ENCODE measurements at places on chromosomes 13 and 19. TPM values are rescaled to one million over a fixed set of nuclear protein-coding genes. Genes with fewer than 3 reads are reported as not detected.
A peak's percentile ranks its signal among the peaks of the same experiment; 100 is the strongest.

GRCh38 chr13:27183561-27184147 is 12.0 kb upstream of the USP12 start:
- no peaks in the 10 kb centered on the region for H3K36me3 ChIP-seq
- no peak overlapping the region for H3K4me3 ChIP-seq

DNA sequence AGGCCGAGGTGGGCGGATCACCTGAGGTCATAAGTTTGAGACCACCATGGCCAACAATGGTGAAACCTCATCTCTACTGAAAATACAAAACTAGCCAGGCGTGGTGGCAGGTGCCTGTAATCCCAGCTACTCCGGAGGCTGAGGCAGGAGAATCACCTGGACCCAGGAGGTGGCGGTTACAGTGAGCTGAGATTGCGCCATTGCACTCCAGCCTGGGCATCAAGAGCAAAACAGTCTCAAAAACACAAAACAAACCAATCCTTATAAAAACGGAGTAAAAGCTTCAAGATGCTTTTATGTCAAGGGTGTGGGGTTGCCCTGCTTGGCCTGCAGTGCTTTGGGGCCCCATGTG is 7.2 kb downstream of the ACP4 start:
- no peak for DNase-seq
- no peak overlapping the region for H3K27ac ChIP-seq
- peaks cover 26% of the 10 kb centered on the region for H3K36me3 ChIP-seq
- no peaks in the 10 kb centered on the region for H3K4me1 ChIP-seq
- no peak overlapping the region for H3K4me3 ChIP-seq
- no peaks in the 10 kb centered on the region for H3K27me3 ChIP-seq

- DNase-seq = no peak
- H3K36me3 ChIP-seq = no peaks in the 10 kb centered on the region
- no peaks in the 10 kb centered on the region for H3K27me3 ChIP-seq
- no peak overlapping the region for H3K27ac ChIP-seq
- no peak overlapping the region for H3K4me3 ChIP-seq
Measured at GRCh38 chr13:93372856-93373255, 146.2 kb downstream of the GPC6 start.

DNA sequence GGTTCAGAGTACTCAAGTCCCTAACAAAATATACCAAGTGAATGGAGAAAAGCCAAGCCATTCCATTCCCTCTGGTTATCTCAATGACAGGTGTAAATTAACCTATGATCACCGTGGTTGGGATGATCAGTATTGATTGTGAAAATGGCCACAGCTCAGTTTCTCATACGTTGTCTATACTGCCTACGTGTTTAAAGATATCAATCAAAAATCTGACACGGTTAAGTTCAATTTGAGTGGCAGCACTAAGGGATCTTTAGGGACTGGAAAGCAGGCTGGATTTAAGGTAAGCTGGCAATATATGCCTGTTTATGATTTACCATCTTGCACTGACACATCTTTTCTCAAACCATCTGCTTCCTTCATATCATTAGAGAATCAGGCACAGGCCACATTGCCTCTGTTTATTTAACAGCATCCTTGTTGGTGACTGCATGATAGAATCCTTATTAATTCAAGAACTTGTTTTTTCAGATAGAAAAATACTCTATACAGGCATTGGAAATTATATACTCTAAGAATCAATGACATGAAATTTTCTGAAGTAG is 907.9 kb downstream of the PCDH9 start:
- no peak overlapping the region for H3K4me3 ChIP-seq
- no peaks in the 10 kb centered on the region for H3K4me1 ChIP-seq
- H3K27ac ChIP-seq = no peak overlapping the region
- DNase-seq = no peak
- no peaks in the 10 kb centered on the region for H3K27me3 ChIP-seq

DNA sequence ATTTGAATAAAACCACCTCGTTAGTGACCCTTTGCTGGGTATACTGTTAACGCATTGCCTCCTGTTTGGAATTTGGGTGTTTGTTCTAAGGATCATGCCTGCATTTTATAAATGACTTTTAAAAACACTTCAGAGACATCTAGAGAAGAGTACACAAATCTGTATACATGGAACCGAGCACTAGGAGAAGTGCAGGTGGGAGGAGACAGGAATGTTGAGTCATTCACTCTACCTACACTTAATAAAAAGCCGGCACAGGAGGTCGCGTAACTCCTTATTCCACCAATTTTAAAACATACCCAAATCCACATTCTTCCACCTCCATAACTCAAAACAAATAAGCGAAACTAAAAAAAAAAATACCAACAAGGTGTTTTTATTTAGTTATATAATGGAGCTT is 48.6 kb downstream of the FGF9 start:
- no peaks in the 10 kb centered on the region for H3K27me3 ChIP-seq
- no peaks in the 10 kb centered on the region for H3K36me3 ChIP-seq
- no peaks in the 10 kb centered on the region for H3K4me1 ChIP-seq
- no peak overlapping the region for H3K27ac ChIP-seq
- no peak overlapping the region for H3K4me3 ChIP-seq

DNA sequence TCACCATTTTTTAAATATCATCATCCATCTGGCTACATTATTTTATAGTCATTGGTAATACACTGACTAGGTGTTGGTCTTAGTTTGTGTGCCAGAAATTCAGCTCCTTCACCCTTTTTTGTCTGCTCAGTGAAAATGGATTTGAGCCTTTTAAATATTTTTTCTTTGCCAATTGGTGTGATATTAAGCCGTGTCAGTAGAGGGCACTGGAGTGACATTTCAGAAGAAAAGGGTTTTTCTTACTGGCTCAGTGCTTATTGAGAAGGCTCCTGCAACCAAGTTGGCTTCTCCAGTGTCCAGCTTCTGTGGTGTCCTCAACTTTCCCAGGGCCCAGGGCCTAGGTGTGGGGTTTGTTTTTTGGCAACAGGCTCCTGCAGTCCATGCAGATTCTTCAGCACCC is 546.6 kb downstream of the DACH1 start:
- no peaks in the 10 kb centered on the region for H3K36me3 ChIP-seq
- H3K27ac ChIP-seq = no peak overlapping the region
- H3K4me3 ChIP-seq = no peak overlapping the region

GRCh38 chr19:33176670-33177416 is 17.3 kb upstream of the LRP3 start:
- H3K4me3 ChIP-seq = peak overlapping the region; percentile 85
- peaks cover 39% of the 10 kb centered on the region for H3K4me1 ChIP-seq
- peak; percentile 93 for DNase-seq
- peak overlapping the region; percentile 86 for H3K27ac ChIP-seq
- H3K36me3 ChIP-seq = no peaks in the 10 kb centered on the region
- H3K27me3 ChIP-seq = no peaks in the 10 kb centered on the region

DNA sequence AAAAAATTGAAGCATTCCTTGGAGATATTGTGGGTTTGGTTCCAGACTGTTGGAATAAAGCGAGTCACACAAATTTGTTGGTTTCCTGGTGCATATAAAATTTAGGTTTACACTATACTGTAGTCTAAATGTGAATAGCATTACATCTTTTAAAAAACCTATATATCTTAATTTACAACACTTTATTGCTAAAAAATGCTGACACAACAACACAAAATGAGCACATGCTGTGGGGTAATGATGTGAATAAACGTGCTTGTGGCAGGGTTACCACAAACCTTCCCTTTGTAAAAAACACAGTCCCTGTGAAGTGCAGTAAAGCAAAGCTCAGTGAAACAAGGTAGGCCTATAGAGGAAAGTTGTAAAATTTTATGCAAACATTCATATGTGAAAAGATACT is 27.7 kb downstream of the MPHOSPH8 start:
- no peak for DNase-seq
- H3K4me3 ChIP-seq = no peak overlapping the region
- H3K36me3 ChIP-seq = peaks cover 61% of the 10 kb centered on the region
- no peaks in the 10 kb centered on the region for H3K27me3 ChIP-seq
- H3K4me1 ChIP-seq = no peaks in the 10 kb centered on the region

GRCh38 chr19:15265214-15265849 is 33.1 kb upstream of the EPHX3 start:
- H3K4me3 ChIP-seq = no peak overlapping the region
- DNase-seq = no peak
- no peaks in the 10 kb centered on the region for H3K27me3 ChIP-seq
- peaks cover 86% of the 10 kb centered on the region for H3K36me3 ChIP-seq
- no peak overlapping the region for H3K27ac ChIP-seq
- no peaks in the 10 kb centered on the region for H3K4me1 ChIP-seq

GRCh38 chr19:5681391-5682106 is 722 bp downstream of the HSD11B1L start:
- peaks cover 2% of the 10 kb centered on the region for H3K36me3 ChIP-seq
- no peak for DNase-seq
- peak overlapping the region; percentile 6 for H3K4me3 ChIP-seq
- H3K27ac ChIP-seq = no peak overlapping the region

DNA sequence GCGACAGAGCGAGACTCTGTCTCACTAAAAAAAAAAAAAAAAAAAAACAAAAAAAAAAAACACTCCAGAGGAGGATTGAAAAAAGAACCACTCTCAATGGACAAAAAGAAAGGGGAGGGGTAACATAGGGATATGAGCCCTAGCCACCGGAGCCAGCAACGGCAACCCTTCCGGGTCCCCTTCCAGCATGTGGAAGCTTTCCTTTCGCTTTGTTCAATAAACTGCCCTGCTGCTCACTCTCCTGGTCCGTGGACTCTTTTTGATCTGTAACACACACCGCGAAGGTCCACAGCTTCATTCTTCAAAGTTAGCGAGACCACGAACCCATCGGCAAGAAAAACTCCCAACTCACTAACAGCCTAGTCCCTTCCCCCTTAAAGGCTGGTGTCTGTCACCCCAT is 1.0 kb upstream of the REX1BD start:
- H3K36me3 ChIP-seq = peaks cover 4% of the 10 kb centered on the region
- H3K27me3 ChIP-seq = no peaks in the 10 kb centered on the region
- H3K4me3 ChIP-seq = no peak overlapping the region
- peak overlapping the region; percentile 77 for H3K27ac ChIP-seq
- H3K4me1 ChIP-seq = peaks cover 29% of the 10 kb centered on the region

GRCh38 chr19:18098891-18099622 is 1.5 kb downstream of the MAST3 start:
- H3K27me3 ChIP-seq = no peaks in the 10 kb centered on the region
- peaks cover 36% of the 10 kb centered on the region for H3K4me1 ChIP-seq
- H3K4me3 ChIP-seq = peak overlapping the region; percentile 37
- no peaks in the 10 kb centered on the region for H3K36me3 ChIP-seq
- peak overlapping the region; percentile 65 for H3K27ac ChIP-seq

DNA sequence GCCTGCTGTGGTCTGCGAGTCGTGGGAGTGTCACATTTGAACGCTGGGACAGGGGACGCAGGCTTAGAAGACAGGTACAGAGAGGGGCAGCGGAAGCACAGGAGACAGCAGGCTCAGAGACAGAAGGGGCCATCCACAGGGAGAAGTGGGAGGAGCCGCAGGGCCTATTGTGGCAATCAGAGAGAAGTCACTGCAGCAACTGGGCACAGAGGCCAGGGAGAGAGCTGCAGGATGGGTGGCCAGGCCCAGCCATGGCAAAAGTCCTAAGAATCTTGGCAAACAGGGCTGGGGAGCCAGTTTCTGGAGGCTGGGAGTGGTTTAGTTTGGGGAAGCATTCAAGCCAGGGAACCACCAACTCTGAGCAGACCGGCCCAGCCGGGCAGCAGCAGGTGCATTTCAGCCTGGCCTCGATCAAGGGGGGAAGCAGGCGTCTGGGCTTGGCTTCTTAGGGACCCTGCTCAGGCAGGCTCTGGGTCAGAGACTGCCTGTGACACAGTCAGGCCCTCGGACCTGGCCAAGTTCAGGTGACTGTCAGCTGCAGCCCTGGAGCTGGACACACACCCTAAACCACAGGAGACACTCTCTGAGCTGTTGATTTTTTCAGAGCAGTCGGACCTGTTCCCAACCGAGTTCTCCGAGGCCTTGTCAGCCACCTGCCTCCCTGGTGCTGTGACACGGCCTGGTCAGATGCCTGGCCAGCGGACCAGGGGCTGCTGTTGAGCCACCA is 11.8 kb downstream of the SH3GL1 start:
- H3K27ac ChIP-seq = no peak overlapping the region
- H3K27me3 ChIP-seq = no peaks in the 10 kb centered on the region
- peaks cover 11% of the 10 kb centered on the region for H3K36me3 ChIP-seq
- no peak overlapping the region for H3K4me3 ChIP-seq

GRCh38 chr13:94296471-94296870 is 183.0 kb downstream of the DCT start:
- no peaks in the 10 kb centered on the region for H3K27me3 ChIP-seq
- no peaks in the 10 kb centered on the region for H3K4me1 ChIP-seq
- no peak overlapping the region for H3K27ac ChIP-seq
- DNase-seq = no peak
- no peaks in the 10 kb centered on the region for H3K36me3 ChIP-seq

DNA sequence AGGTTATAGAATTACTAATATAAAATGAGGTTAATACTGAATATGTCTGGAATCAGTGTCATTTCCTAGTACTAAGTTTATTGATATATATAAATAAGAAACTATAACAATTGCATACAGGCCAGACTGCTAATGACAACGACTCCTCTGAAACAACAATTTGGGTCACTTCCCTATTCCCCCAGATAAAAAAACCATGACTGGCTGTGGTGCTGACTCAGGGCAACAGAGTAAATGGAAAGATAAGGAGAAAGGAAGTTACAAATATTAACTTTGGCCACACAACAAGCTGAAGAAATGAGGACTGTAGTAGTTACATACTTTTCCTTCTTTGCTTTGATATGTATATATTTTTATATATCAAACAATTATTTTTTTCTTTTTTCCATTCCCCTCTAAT is 263.7 kb upstream of the PCDH9 start:
- H3K4me1 ChIP-seq = no peaks in the 10 kb centered on the region
- H3K27me3 ChIP-seq = no peaks in the 10 kb centered on the region
- no peak for DNase-seq
- no peak overlapping the region for H3K4me3 ChIP-seq

GRCh38 chr19:47780215-47780551 is 1.7 kb downstream of the SELENOW start:
- peaks cover 26% of the 10 kb centered on the region for H3K4me1 ChIP-seq
- H3K27me3 ChIP-seq = no peaks in the 10 kb centered on the region
- peaks cover 16% of the 10 kb centered on the region for H3K36me3 ChIP-seq
- H3K27ac ChIP-seq = no peak overlapping the region
- DNase-seq = no peak

DNA sequence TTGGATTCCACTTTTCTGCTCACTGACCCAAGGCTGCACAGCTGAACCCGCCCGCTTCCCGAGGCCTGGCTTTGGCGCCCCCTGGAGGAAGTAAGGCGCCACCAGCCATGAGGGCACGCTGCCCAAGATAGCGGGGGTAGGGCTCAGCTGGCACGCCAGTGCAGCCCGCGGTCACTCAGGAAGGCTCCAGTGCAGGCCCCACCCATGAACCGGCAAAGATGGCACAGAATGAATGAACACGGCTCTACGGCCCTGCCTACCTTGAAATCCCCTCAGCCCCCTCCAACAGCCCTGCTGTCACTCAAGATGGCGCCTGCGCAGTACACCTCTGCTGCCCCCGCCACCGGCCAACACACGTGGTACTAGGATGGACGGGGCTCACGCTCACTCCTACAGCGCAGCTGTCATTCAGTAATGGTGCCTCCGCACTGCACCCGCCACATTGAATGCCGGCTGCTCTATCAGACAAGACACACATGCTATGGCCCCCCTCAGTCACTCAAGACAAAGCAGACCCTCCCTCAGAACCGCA is 3.0 kb downstream of the PEG3 start:
- no peak overlapping the region for H3K4me3 ChIP-seq
- no peak overlapping the region for H3K27ac ChIP-seq
- no peaks in the 10 kb centered on the region for H3K36me3 ChIP-seq

CEACAM20 gene
- total RNA-seq = not detected

FAM124A gene
- not detected for total RNA-seq

SPACA4 gene
- total RNA-seq = not detected

CLEC11A gene
- total RNA-seq = 3.3 TPM

KLK12 gene
- total RNA-seq = not detected

AP3D1 gene
- total RNA-seq = 93.1 TPM

SLC10A2 gene
- not detected for total RNA-seq

ASPDH gene
- total RNA-seq = not detected

C19orf67 gene
- total RNA-seq = 0.35 TPM

LYPD3 gene
- 2.4 TPM for total RNA-seq

ZNF43 gene
- total RNA-seq = 36.8 TPM

CCDC8 gene
- total RNA-seq = not detected

Measured in natural killer cell (primary cell).